ENCODE measurements at places on chromosomes 13 and 19.

DNA sequence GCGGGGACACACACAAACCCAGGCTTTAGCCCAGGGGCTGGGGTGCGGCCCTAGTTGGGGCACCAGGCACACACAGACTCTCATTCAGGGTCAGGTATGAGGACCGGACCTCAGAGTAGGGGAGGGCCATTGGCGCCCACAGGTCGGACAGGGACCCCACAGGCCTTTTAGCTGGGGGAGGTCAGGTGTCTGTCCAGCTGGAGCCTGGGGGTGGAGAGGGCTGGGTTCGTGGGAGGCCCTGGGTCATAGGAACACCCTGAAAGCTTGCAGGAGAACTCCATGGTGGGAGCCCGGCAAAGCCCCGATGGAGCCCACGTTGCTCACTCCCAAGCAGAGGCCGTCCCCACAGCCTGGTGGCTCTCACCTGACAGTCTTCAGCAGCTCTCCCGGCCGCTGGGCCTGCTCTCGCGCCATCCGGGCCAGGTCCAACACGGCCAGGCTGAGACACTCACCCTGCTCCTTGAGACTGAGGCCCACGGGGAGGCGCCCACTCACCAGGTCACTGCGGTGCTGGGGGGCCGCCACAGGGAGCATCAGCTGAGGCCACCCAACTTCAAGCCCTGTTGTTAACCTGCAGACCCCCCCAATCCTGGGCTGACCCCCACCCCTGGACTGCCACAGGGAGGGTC is 5.0 kb downstream of the JAK3 start:
- no peak for DNase-seq

GRCh38 chr19:1567116-1567847 is 843 bp downstream of the MEX3D start:
- no peak for DNase-seq

GRCh38 chr19:56837492-56838023 is 3.0 kb downstream of the PEG3 start:
- DNase-seq, result no peak

DNA sequence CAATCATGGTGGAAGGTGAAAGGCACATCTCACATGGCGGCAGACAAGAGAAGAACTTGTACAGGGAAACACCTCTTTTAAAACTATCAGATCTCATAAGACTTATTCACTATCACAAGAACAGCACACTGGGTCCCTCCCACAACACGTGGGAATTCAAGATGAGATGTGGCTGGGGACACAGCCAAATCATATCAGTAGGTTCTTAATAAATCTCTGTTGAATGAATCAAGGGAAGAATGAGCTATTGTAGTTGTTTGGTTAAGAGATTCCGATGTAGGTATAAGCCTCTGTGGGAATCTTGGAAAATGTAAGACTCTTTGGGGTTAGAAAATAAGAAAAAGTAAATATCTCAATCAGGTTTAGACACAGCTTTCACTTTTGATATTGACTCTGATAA is 400.2 kb downstream of the KCNRG start:
- no peak for DNase-seq

DNA sequence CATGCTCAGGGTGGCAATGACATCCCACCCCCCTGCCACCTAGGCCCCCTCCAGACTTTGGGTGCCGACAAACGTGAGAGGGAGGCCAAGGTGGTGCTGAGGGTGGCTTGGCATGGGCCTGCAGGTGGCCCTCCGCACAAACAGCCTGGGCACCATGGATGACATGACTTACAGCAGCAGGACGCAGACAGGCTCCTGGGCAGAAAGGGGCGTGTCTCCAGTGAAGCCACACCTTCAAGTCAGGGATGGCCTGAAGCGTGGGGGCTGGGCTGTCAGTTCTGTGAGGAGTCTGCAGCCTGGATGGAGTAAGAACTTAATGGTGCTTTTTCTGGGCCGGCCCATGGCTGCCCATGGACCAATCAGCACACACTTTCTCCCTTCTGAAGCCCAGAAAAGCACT is 25.3 kb downstream of the POMP start:
- DNase-seq, result no peak

- no peak for DNase-seq
Observed at GRCh38 chr13:49840675-49841074, 48.2 kb upstream of the KPNA3 start.

DNA sequence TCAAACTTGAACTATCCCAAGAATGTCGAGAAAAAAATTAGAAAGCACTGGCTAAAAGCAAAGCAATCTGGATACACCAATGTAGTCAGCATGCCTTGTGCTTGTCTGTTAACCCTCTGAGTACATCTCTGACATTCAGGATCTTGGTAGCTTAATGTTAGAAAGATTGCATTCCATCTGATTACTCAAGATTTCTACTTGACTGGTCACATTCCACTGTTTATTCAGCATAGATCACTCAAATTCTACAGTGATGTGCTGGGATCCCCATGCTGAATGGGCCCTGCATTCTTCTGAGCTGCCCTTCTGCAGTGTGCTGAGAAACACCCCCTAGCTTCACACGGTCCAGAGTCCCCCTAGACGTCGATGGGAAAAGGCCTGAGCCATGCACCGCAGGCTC is 295.4 kb upstream of the MAB21L1 start:
- DNase-seq, result no peak

DNA sequence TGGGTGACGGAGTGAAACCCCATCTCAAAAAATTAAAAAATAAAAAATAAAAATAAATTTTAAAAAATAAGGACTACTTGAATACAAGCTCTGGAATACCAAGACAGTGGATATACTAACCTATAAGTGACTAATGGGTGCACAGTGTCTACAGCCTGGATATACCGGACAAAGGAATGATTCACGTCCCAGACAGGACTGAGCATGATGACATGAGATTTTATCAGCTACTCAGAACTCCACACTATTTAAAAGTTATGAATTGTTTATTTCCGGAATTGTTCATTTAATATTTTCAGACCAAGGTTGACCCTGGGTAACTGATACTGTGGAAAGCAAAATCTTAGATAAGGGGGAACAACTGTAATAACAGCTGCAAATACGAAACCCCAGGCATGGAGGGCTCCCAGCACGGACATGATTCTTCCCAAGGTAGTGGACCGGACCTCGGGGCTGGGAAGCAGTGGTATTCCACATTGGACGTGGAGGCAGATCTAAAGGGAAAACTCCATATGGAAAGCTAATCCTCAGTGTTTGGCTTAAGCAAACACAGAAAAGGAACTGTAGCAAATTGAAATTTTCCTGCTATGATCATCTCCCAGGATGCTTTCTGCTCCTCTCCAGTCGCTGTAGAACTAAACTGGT is 102.6 kb upstream of the TSHZ3 start:
- no peak for DNase-seq

DNA sequence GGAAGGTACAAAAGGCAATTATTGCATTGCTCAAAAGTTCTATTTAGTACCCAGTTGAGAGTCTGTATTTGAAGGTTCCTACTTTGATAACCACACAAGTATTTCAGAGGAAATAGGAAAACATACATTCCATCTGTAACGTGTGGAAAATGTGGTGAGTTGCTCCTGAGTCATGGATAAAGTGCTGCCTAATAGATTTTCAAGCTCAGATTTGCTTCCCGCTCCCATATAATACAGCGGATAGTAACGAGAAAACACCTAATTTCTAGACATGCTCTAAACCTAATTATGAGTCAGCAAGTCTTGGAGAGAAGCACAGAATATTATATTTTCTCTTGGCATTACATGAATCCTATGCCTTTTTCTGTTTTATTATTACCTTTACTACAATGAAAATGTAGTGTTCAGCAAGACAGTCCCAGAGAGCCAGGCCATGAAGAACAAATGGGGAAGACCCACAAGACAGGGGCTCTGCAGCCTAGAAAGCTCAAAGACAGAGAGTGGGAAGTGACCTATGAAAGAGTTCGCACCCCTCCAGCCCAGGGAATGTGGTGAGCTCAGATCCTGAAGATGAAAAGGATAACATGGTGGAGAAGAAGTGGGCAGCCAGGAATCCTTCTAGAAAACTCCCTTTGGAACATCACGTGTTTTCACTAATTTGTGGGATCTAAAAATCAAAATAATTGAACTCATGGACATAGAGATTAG is 116.1 kb downstream of the STARD13 start:
- no peak for DNase-seq

GRCh38 chr13:58729361-58729760 is 1097.8 kb downstream of the PCDH17 start:
- no peak for DNase-seq

DNA sequence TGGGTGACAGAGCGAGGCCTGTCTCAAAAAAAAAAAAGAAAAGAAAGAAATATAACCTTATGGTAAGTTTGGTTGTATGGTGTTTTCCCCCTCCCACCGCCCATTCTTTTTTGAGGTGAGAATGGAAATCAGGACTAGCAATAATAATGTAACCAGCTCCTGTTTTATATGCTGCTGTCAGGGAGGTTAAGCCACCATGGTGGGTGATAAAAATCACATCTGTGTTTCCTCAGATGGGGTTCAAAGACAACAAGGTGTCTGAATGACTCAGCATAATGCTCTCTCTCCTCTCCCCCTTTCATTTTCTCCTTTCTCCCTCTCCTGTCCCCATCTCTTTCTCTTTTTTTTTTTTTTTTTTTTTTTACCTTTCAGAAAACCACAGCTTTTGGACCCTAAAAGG is 28.3 kb upstream of the GARRE1 start:
- no peak for DNase-seq

DNA sequence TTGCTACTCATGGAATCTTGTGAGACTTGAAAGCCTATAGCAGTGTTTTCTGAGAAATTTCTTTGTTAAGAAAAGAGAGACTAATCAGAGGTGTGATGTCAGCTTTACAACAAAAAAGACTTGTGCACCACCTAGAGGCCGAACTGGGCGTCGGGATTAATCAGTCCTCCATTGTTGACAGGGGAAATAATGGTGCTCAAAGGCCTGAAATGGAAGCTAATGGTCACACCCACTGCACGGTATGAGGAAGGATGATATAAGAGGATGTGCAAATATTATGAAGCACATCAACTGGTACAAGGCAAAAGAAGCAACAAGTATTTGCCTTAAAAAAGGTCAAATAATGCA is 480.2 kb upstream of the MIR17HG start:
- peak; percentile 0 for DNase-seq

DNA sequence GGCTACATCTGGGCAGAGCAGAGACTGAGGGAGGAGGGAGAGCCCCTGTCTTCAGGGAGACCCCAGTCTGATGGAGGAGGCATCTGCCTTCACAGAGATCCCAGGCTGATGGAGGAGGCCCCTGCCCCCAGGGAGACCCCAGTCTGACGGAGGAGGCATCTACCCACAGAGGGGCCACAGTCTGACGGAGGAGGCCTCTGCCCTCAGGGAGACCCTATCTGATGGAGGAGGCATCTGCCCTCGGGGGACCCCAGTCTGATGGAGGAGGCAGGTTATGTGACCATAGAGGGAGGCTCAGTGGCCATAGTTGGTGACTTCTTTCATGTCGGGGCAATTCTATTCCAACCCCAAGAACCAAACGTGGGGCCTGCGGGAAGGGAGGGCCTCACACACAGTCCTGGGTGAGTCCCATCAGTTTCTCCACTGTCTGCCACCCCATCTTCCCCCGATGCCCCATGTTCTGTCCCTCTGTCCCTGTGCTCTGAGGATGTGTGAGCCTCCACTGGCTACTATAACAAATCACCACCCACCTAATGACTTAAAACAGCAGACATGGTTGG is 14.3 kb downstream of the MISP start:
- DNase-seq, result no peak

DNA sequence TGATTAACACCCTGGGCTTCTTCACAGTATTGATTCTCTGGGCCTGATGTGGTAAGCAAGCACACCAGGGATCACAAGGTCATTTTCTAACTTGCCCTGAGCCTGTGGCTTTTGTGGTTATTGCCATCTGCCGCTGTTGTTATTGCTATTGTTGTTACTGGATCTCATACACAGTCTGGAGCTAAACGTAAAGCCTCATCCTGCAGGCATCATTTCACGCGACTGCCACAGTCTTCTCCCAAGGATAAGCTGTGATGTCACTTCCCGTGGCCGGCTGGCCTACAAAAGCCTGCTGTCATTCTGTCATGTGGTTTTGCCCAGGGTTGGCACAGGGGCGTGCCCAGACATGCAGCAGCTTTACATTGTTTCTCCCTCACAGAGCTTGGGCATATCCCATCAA is 154.0 kb upstream of the GPR12 start:
- no peak for DNase-seq

DNA sequence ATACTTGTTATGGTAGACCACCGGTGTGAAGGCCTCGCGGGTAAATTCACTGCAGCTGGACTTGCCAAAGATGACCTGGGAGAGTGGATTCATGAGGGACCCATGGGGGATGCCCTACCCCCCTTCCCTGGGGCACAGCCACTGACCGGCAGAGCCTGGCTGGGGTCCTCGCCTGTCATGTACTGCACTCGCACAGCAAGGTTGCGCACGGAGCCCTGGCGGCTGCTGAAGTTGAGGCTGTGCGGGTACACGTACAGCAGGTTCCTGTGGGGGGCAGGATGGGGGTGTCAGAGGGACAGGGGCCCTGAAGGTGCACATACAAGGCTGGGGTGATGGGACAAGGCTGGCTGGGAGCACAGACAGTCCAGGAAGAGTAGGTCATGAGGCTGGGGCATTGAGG is 1.4 kb upstream of the ANGPTL8 start:
- DNase-seq, result no peak

DNA sequence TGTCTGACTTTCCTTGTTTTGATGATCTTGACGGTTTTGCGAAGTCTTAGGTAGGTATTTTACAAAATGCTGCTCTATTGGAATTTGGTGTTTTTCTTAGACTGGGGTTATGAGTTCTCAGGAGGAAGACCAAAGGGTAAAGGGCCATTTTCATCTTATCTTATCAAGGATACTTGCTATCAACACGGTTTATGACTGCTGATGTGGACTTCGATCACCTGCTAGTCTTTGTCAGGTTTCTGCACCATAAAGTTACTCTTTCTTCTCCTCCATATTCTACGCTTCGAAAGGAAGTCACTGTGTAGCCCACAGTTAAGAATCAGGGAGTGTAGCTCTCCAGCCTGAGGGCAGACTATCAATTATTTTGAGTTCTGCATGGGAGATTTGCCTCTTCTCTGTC is 7.4 kb upstream of the CEBPG start:
- no peak for DNase-seq

- no peak for DNase-seq
Observed at GRCh38 chr19:18160971-18161635, 8.1 kb downstream of the PIK3R2 start.

GRCh38 chr19:15369594-15369891 is 10.0 kb downstream of the AKAP8 start:
- DNase-seq, result no peak

DNA sequence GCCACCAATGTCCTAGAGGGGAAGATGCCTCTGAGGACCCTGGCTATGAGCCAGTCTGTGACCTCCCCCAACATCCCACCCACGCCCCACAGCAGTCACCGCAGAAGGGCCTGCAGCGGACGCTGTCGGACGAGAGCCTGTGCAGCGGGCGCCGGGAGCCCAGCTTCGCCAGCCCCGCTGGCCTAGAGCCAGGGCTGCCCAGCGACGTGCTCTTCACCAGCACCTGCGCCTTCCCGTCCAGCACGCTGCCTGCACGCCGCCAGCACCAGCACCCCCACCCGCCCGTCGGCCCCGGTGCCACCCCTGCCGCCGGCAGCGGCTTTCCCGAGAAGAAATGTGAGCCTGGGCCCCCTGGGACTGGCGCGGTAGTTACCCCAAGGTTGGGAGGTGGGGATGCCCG is 30.6 kb downstream of the DPF1 start:
- no peak for DNase-seq
